Daoy (cell line): ENCODE measurements at places on chromosomes 13 and 19. TPM values are rescaled to one million over a fixed set of nuclear protein-coding genes. Genes with fewer than 3 reads are reported as not detected.
A peak's percentile ranks its signal among the peaks of the same experiment; 100 is the strongest.

- DNase-seq = no peak
Measured at GRCh38 chr19:50377517-50377916, 1.3 kb downstream of the NR1H2 start.

Gene LSM4
- 318 and 351 TPM in 2 replicates for total RNA-seq

Gene IZUMO4
- not detected in 2 replicates for total RNA-seq

- DNase-seq = no peak
Measured at GRCh38 chr13:91721413-91721812, 323.0 kb downstream of the GPC5 start.

Gene CNFN
- 2.0 and 5.8 TPM in 2 replicates for total RNA-seq

DNA sequence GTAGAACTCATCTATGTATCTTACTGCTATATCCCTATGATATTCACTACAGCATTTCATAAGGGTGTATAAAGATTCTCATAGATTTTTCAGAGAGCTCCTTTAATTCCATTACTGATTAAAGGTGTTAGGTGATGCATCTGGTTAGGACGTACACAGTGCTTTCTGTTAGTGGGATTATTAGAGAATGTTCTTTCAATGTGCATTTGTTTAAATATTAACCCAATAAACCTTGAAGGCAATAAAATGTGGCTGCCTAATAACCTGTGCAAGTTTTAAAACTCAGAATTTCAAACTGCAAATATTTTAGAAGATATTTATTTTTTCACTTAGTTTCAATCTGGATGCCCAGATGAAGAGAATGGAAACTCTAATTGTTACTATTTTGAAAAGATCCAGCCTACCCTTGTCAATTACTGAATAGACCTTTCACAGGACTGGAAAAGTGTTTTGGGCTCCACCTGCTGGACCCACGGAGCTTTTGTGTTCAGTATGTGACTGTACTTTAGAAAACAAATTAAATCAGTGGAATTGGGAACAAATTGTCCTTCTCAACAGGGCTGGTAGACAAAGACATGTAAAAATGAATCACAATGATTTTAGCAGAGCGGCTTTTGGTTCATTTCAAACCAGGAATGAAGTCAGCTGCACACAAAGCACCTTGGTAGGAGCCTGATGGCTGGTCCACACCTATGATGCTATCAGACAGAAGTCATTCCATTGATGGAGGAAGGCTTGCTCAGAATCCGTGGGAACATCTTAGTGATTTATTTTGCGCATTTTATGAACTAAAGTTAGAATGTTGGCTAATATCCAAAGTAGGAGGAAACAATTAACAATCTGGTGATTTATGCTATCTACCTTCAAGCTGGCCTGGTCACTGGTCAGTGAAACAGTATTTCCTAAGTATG, 89.4 kb upstream of the RAP2A start:
- peak; percentile 42 for DNase-seq

GRCh38 chr13:67226696-67227095, 3.4 kb downstream of the PCDH9 start:
- no peak for DNase-seq

DNA sequence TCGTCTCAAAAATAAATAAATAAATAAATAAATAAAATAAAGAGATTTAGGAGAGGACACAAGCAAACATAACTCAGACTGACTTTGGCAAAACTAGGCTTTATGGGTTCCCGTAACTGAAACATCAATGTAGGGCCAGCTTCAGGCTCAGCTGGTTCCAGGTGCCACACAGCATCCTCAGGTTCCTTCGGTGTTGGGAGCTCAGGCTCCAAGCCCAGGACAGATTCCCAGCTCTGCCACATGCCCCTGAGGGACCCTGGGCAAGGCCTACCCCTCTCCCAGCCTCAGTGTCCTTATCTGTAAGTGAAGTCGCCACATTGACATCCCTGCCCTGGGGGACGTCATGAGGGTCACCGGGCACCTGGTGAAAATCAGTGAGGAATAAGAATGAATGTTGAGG, 18.7 kb downstream of the MISP start:
- DNase-seq = no peak

- DNase-seq = no peak
Measured at GRCh38 chr13:83325125-83325853, 557.0 kb downstream of the SLITRK1 start.

DNA sequence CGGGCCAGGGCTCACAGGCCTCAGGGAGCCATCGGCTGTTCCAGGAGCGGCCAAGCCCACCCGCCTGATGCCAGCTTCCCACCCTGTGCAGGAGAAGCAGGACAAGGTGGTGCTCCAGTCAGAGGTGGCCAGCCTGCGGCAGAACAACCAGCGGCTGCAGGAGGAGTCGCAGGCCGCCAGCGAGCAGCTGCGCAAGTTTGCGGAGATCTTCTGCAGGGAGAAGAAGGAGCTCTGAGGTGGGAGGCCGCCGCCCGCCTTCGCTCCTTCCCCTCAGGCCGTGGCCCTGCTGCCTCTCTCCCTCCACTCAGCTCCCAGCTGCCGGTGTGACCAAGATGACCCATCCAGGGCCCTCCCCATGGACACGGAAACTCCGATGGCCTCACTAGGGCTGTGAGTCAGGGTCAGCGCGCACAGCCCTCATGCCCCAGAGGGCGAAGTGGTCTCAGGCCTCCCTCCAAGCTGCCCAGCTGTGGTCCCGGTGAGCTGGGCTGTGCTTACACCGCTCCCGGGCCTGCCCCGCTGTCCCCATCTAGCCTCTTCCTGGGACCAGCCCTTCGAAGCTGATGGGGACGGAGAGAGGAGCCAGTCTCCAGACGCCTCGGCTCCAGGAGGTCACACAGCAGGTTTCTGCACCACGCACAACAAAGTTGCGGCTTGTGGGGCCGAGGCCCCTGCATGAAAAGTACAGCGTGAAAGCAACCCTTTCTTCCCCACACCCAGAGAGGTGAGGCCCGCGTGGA, 17.8 kb downstream of the DPF1 start:
- DNase-seq = no peak

GRCh38 chr13:51739027-51739764, 64.8 kb downstream of the DHRS12 start:
- DNase-seq = no peak

DNA sequence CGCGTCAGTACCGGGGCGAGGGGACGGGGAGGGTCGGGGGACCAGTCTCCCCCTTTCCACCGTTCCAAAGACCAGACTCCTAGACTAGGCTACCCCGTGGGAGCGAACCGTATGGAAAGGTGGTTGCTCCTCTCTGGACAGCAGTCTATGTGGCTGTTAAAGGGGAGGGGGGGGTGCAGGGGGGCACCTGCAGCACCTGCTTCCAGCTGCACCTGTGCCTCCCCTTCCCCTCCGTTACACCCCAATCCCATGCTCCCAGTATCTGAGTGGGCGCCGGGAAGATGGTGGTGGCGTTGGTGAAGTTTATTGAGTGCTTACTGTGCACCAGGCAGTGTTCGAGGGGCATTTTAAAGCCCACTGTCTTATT, 557 bp downstream of the ZNF524 start:
- DNase-seq = no peak

DNA sequence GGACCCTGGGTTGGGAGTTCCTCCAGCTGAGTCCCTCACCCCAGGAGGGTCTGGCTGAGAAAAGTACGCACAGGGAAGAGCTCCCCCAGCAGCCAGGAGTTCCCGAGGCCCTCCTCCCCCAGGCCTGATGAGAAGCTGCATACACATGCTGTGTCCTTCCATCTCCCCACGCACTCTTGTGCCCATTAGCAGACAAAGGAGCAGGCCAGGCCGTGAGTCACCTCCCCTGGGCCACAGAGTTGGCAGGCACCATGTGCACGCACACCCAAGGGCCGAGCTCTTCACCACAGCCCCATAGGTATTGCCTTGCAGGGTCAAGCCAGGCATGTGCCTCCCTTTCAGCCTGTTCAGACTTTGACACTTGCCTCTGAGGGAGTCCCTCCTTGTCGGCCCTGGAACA, 17.5 kb downstream of the MAU2 start:
- DNase-seq = peak; percentile 85

DNA sequence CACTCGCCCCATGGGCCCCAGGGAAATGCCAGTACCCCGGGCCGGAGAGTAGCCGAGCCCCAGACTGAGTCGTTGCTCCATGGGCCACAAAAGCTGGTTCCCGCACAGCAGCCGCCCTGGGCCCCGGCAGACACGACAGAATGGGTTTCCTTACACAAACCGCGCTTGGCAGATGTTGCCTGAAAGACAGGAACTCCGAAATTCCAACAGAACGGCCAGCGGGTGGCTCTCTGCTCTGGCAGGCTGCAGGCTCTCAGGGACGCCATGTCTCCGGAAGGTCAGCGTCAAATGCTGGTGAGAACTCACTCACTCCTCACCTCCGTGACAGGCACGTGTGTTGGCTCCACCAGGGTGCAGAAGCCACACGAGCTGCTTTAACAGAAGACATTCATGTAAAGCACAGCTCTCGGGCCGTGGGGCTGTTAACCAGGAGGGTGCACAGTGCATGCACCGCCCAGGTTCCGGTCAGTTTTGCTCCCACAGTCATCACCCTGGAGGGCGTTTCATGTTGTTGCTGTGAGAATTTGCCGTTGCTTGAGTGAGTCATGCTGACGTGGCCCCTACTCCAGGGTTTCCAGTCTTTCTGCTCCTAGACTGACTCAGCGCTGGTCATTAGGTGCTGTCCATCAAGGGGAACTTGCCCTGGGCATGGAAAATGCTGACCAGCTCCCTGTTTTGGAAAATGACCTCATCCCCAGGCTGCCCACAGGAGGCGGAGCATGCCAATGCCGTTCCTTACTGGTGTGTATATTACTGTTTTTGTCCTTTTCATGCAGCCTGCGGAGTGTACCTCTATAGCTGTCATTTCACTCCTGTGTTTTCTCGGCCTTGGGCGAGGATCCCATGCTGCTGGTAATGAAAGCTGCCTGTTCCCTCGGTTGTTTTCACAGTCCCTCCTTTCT, 44.8 kb downstream of the ANKRD10 start:
- DNase-seq = peak; percentile 98

DNA sequence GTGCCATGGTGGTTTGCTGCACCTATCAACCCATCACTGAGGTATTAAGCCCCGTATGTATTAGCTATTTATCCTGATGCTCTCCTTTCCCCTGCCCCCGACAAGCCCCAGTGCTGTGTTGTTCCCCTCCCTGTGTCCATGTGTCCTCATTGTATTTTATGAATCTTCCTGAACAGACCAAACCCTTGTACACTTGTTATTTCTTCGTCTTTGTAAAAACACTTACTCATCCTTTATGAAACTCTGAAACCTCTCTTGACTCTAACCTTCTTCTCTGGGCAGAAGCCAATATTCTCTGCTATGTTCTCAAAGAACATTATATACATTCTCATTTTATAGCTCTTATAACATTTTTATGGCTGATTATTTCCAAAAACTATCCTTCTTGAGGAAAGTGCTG, 746.9 kb downstream of the EFNB2 start:
- no peak for DNase-seq

- no peak for DNase-seq
Measured at GRCh38 chr13:114062754-114063153, 69.7 kb downstream of the RASA3 start.

Gene SLAIN1
- total RNA-seq = 6.7 and 7.2 TPM in 2 replicates

Gene SLC46A3
- 7.1 and 12.7 TPM in 2 replicates for total RNA-seq

- no peak for DNase-seq
Measured at GRCh38 chr13:38341149-38341692, 8.4 kb upstream of the UFM1 start.

Gene CYP2A6
- not detected in 2 replicates for total RNA-seq

DNA sequence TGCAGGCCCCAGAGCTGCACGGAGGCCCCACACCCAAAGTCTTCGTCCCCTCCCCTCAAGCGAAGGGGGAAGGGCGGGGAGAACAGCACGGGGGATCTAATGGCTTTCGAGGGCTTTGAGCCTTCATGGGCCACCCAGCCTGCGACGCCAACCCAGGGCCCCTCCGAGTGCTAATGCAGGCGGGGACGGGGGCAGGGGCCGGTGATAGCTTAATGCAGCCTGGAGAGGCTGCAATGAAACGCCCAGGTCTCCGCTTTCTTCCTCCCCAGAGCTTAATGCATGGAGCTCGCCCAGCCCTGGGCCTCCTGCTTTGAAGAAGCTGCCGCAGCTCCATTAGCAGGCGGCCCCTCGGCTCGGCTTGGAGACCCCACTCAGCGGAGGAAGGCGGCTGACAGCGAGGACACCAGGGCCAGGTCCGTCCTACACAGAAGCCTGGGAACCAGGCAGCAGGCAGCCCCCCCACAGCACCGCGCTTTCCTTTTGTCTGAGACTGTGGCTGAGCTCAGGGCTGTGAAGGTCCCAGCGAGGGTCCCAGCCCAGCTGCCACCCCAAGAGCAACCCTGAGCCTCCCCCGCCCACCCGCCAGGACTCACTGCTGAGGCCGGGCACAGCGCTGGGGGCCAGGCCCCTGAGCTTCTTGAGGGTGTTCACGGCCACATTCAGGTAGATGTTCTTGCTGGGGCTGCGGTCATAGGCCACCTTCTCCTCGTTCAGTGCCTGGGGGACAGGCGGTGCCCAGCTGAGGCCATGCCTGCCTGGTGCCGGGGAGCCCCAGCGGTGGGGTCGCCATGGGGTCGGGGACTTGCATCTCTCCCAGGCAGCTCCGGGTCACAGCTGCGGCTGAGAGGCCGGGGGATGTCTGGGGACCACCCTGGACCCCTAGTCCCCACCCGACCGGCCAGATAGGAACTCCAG, 7.5 kb upstream of the ATP8B3 start:
- DNase-seq = no peak

DNA sequence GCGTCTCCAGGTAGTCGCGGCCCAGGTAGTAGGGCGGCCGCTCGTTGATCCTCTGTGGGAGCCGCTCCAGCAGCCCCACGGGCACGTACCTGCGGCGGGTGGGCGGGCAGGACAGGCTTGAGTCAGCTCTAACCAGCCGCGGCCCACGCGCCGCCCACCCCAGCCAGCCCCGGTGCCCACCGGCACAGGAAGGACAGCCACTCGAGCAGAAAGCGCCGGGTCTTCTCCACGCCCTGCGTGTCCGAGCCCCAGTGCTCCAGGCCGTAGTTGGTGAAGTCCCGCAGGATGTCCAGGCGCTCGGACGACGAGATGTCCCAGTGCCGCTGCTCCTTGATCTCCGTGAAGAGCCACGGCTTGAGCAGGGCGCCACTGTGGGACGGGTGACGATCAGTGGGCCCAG, 877 bp upstream of the PRR22 start:
- no peak for DNase-seq

DNA sequence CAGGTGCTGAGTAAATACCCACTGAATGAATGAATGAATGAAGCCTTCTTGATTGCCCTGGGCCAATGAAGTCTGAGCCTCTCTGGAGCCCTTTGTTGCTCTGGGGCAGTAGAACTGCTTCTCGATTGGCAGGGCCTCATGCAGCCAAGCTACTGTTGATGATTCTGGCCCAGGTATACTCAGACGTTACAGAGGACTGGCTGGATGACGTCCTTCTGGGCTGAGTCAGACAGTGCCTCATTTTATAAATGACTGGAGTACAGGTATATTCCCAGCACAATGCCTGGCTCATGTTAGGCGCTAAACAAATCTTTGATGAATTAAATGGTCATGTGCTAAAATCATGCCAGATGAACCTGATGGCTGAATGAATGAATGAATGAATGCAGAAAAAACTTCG, 243.8 kb upstream of the MAB21L1 start:
- DNase-seq = no peak

GRCh38 chr19:2289714-2290435, 7.9 kb upstream of the PEAK3 start:
- no peak for DNase-seq
